Breast epithelium (tissue), 4 donors: ENCODE measurements at places on chromosomes 2 and 18. TPM values are rescaled to one million over a fixed set of nuclear protein-coding genes. Genes with fewer than 3 reads are reported as not detected.
A peak's percentile ranks its signal among the peaks of the same experiment; 100 is the strongest.

- no peaks in the 10 kb centered on the region for H3K4me1 ChIP-seq
- no peak for DNase-seq
- no peak overlapping the region for H3K27ac ChIP-seq
- no peaks in the 10 kb centered on the region for H3K27me3 ChIP-seq
- no peak overlapping the region for H3K4me3 ChIP-seq
Measured at GRCh38 chr2:100222844-100223243, 80.5 kb upstream of the AFF3 start.

DNA sequence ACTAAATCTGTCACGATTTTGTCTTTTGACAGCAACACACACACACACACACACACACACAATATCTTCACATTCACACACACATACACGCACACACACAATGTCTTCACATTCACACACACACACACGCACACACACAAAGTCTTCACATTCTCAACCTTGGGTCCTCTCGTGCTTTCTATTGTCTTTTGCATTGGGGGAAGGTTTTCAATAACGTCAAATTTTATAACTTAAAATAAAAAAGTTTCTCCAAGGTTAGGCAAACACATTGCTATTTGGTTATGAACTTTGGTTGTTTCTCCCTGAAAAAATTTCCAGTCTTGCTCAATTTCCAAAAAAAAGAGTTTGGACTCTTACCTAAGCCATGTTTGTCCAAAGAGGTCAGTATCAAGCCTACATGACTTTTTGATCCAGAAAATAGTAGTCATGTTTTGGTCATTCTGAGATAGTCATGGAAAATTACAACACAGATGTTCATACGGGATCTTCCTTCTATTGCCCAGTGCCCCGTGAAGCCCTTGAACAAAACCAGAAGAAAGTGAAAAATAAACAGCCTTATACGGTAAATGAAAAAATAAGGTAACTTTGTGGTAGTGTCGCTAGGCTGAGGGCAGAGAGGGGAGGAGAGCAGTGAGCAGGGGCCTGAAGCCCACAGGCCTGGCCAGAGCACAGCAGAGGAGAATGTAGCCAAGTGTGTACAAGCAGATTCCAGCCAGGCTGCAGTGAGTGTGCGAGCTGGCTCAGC, 542.8 kb upstream of the ID2 start:
- no peaks in the 10 kb centered on the region for H3K36me3 ChIP-seq
- H3K4me3 ChIP-seq: no peak overlapping the region
- no peak for DNase-seq
- peak overlapping the region; percentile 68 for H3K27ac ChIP-seq
- H3K4me1 ChIP-seq: no peaks in the 10 kb centered on the region
- H3K27me3 ChIP-seq: no peaks in the 10 kb centered on the region

- no peaks in the 10 kb centered on the region for H3K27me3 ChIP-seq
- H3K36me3 ChIP-seq: no peaks in the 10 kb centered on the region
- no peak overlapping the region for H3K27ac ChIP-seq
- H3K4me1 ChIP-seq: no peaks in the 10 kb centered on the region
- DNase-seq: no peak
- no peak overlapping the region for H3K4me3 ChIP-seq
Measured at GRCh38 chr2:140882671-140883620, 1247.9 kb downstream of the LRP1B start.

DNA sequence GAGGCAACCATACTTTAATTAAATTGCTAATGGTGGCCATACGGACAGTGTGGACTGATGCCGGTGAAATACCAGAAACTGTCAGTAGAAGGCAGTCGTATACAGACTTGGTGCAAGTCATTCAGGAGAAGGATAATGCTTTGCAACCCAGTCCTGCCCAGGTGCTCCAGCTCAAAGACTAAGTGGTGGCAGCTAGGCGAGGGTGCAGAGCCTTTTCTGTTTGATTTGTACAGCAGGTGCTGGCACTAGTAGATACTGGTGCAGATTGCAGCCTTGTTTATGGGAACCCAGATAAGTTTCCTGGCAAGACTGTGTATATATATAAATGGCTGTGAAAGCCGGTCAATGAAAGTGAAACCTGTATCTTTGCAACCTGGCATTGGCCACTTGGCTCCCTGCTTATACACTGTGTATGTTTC, 208.3 kb upstream of the SYT4 start:
- no peak overlapping the region for H3K27ac ChIP-seq
- no peak overlapping the region for H3K4me3 ChIP-seq
- H3K4me1 ChIP-seq: no peaks in the 10 kb centered on the region
- H3K27me3 ChIP-seq: no peaks in the 10 kb centered on the region

- no peak overlapping the region for H3K4me3 ChIP-seq
- no peak for DNase-seq
- H3K4me1 ChIP-seq: no peaks in the 10 kb centered on the region
- no peaks in the 10 kb centered on the region for H3K36me3 ChIP-seq
- H3K27ac ChIP-seq: no peak overlapping the region
Measured at GRCh38 chr18:38790303-38790702, 1224.7 kb upstream of the CELF4 start.

DNA sequence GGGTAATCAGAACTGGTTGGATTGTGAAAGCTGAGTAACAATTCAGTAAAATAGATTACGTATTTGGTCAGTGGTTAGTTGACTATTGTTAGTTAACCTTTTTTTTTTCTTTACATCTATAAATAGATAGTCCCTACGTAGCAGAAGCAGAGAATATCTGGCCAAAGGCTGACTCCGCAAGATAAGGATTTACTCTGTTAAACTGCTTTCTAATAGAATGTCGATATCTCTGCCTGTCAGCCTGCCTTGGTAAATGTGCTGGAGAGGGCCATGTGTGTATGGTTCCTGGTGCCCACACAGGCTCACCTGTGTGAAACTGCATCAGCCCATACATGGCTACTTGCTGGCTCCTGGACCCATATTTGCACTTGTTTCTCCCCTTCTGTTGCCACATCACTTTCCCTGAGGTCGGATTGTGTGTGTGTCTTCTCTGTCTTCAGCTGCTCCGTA, 94.4 kb downstream of the CRIM1 start:
- peak overlapping the region; percentile 69 for H3K27ac ChIP-seq
- H3K4me1 ChIP-seq: no peaks in the 10 kb centered on the region
- no peak overlapping the region for H3K4me3 ChIP-seq
- H3K36me3 ChIP-seq: no peaks in the 10 kb centered on the region
- DNase-seq: no peak
- no peaks in the 10 kb centered on the region for H3K27me3 ChIP-seq

DNA sequence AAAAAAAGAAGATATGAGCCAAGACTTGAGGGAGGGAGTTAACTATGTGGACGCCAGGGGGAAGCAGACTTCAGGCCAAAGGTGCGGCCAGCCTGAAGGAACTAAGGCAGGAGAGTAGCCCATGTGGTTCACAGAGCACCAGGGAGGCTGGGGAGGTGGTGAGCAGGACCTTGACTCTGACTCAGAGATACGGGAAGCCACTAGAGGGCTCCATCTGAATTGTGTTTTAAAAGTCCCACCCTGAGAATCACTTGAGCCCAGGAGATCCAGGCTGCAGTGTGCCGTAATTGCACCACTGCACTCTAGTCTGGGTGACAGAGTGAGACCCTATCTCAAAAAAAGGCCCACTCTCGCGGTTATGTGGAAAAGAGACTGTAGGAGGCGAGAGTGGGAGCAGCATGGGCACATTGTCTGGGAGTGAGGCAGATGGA, 12.3 kb downstream of the CEP192 start:
- no peaks in the 10 kb centered on the region for H3K27me3 ChIP-seq
- no peak overlapping the region for H3K4me3 ChIP-seq
- DNase-seq: no peak
- H3K36me3 ChIP-seq: no peaks in the 10 kb centered on the region
- no peaks in the 10 kb centered on the region for H3K4me1 ChIP-seq
- no peak overlapping the region for H3K27ac ChIP-seq

DNA sequence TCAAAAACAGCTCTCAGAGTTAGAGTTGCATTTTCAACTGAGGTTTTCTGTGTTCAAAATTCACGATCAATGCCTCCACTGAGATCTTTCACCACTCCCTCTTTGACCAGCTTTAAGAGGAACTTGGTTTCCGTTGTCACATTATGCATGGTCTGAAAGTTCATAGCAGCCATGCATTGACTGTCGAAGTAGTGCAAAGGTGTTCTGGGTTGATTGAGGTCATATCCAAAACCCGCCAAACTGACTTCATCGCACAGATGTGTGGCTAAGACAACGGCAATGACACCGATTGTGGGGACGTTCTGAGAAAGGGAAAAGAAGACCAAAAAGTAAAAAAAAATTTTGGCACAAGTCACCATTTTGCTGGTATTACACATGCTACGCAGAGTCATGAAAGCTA, 48.7 kb downstream of the ST3GAL5 start:
- DNase-seq: no peak
- H3K27ac ChIP-seq: no peak overlapping the region
- no peak overlapping the region for H3K4me3 ChIP-seq
- H3K27me3 ChIP-seq: no peaks in the 10 kb centered on the region

DNA sequence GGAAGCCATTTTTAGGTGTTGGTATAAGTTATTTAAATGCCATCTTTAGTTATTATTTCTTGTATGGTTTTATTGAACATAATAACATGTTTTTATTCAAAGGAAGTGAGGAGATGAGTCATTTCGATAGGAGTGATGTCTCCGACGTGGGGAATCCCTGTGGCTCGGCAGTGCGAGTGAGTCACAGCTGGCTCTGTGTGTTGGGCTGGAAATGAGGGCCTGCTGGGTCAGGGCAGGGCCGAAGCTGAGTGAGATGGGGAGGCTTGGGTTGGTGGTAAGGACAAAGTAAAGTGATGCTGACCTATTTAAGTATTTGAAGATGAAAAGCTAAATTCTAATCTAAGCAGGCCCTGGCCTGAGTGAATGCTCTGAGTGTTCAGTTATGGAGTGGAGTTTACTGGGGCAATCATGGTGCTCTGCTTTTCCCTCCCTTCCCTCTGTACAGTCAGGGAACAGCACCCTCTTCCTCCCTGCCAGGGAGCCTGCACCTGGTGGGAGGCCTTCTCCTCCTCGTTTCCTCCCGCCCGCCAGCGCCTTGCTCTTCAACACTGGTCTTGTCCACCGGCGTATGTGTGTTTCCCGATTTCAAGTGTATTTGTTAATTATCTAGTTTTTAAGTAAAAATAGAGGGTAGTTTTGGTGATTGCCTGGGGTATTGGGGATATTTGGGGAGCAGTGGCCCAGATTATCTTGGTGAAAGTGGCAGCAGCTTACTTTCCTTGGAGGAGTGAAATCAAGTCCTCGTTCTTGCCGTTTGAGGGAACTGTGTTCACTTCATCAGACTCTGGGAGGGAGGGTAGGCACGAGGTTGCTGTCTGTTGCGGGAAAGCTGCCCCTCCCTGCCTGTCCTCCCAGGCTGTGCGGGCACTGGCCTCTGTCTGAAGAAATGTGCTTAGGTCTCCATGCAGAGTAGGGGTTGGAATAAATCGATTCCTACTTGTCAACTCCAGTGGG, 157.0 kb downstream of the LDLRAD4 start:
- H3K4me3 ChIP-seq: no peak overlapping the region
- peaks cover 12% of the 10 kb centered on the region for H3K4me1 ChIP-seq
- H3K36me3 ChIP-seq: no peaks in the 10 kb centered on the region
- peak overlapping the region; percentile 73 for H3K27ac ChIP-seq
- DNase-seq: peak; percentile 59

SOX11 gene
- not detected for total RNA-seq

GRCh38 chr18:31683106-31683505, 1.3 kb downstream of the B4GALT6 start:
- H3K4me3 ChIP-seq: no peak overlapping the region
- H3K4me1 ChIP-seq: no peaks in the 10 kb centered on the region
- no peaks in the 10 kb centered on the region for H3K27me3 ChIP-seq

DNA sequence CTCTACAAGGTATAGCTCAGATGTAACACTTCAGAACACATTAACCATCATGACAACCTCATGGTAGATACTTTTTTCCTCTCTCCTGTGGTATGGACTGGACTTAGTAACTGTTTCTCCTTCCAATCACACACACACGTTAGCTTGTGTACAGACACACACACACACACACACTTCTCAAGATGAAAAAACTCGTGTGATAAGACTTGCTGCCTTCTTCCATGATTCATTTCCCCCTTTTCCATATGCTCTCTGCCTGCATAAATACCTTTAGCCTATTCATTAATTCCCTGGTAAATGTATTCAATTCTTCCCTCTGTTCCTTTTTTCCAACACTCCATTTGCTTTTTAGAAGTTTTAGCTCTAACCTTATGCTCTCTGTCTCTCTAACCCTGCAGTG, 118.9 kb upstream of the TANK start:
- DNase-seq: no peak
- H3K4me3 ChIP-seq: no peak overlapping the region
- H3K4me1 ChIP-seq: no peaks in the 10 kb centered on the region
- no peak overlapping the region for H3K27ac ChIP-seq

DNA sequence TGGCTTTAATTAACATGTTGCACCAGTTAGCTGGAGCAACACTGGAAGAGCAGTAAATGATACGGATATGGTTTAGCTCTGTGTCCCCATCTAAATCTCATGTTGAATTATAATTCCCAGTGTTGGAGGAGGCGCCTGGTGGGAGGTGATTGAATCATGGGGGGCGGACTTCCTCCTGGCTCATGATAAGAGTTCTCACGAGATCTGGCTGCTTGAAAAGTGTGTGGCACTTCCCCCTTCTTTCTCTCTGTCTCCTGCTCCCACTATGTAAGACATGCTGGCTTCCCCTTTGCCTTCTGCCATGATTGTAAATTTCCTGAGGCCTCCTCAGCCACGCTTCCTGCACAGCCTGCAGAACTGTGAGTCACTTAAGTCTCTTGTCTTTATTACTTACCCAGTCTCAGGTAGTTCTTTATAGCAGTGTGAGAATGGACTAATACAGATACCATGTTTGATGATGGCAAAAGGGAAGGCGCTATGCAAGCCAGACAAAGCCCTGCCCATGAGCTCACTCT, 963.6 kb downstream of the SOCS6 start:
- H3K36me3 ChIP-seq: no peaks in the 10 kb centered on the region
- no peak for DNase-seq
- H3K4me1 ChIP-seq: no peaks in the 10 kb centered on the region
- no peaks in the 10 kb centered on the region for H3K27me3 ChIP-seq

GRCh38 chr2:15653806-15654726, 62.4 kb downstream of the DDX1 start:
- no peak overlapping the region for H3K27ac ChIP-seq
- no peaks in the 10 kb centered on the region for H3K36me3 ChIP-seq
- H3K4me3 ChIP-seq: no peak overlapping the region
- DNase-seq: no peak
- no peaks in the 10 kb centered on the region for H3K27me3 ChIP-seq

- H3K4me1 ChIP-seq: no peaks in the 10 kb centered on the region
- H3K4me3 ChIP-seq: no peak overlapping the region
- no peak overlapping the region for H3K27ac ChIP-seq
Measured at GRCh38 chr2:54624591-54625071, 98.8 kb upstream of the EML6 start.

GRCh38 chr2:217061916-217062505, 202.1 kb upstream of the TNP1 start:
- no peaks in the 10 kb centered on the region for H3K27me3 ChIP-seq
- DNase-seq: no peak
- no peak overlapping the region for H3K27ac ChIP-seq

GRCh38 chr18:37539236-37539635, 26.4 kb downstream of the CELF4 start:
- no peak overlapping the region for H3K27ac ChIP-seq
- no peaks in the 10 kb centered on the region for H3K36me3 ChIP-seq
- H3K4me1 ChIP-seq: no peaks in the 10 kb centered on the region
- H3K27me3 ChIP-seq: no peaks in the 10 kb centered on the region
- no peak overlapping the region for H3K4me3 ChIP-seq

GRCh38 chr2:232300894-232301387, 77.6 kb upstream of the ALPP start:
- DNase-seq: no peak
- H3K4me1 ChIP-seq: no peaks in the 10 kb centered on the region
- H3K4me3 ChIP-seq: no peak overlapping the region
- H3K36me3 ChIP-seq: no peaks in the 10 kb centered on the region
- H3K27me3 ChIP-seq: no peaks in the 10 kb centered on the region

SIX2 gene
- total RNA-seq: 1.5 TPM

GRCh38 chr2:232928551-232929302, 58.7 kb downstream of the SNORC start:
- no peaks in the 10 kb centered on the region for H3K36me3 ChIP-seq
- peak overlapping the region; percentile 20 for H3K4me3 ChIP-seq
- no peak overlapping the region for H3K27ac ChIP-seq
- DNase-seq: no peak
- peaks cover 5% of the 10 kb centered on the region for H3K4me1 ChIP-seq
